H9 (cell line): ENCODE measurements at places on chromosomes 1 and 21. TPM values are rescaled to one million over a fixed set of nuclear protein-coding genes. Genes with fewer than 3 reads are reported as not detected.
A peak's percentile ranks its signal among the peaks of the same experiment; 100 is the strongest.

DNA sequence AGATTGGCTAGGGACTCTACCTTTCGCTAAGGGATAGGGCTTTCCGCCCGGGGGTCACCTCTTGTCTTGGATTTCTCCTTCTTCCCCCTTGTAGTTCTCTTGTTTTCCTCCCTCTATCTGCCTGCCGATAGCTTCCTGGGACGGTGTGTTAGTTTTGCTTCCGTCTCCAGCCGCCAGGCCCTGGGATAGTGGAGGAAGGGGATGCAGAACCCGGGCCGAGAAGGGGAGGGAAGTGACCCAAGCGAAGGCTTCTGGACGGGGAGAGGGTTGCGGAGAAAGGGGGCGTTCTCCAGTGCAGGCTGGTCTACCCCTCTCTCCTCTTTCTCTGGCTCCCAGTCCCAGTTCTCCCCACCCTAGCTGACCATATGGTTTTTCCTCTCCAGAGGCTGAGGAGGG, 871 bp downstream of the TUFT1 start:
- peak; percentile 55 for DNase-seq

GRCh38 chr21:38986406-38986805, 180.7 kb downstream of the ETS2 start:
- DNase-seq = no peak

DNA sequence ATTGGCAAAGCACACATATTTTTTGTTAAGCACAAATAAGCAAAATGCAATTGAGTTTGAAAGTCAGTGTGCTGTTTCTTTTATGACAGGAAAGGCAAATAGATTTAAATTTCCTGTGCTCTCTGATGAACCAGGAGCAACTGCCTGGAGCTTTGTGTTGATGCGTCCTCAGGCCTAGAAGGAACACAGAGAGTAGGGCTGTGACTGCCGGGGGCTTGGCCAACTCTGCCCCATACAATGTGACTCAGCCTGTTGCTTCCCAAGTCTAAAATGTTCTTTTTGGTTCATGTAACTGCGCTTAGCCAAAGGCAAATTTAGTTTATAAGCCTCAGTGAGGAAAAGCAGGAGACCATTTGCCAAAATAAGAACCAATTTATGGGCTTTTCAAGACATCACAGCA, 37.5 kb downstream of the TOR1AIP2 start:
- DNase-seq = no peak

DNA sequence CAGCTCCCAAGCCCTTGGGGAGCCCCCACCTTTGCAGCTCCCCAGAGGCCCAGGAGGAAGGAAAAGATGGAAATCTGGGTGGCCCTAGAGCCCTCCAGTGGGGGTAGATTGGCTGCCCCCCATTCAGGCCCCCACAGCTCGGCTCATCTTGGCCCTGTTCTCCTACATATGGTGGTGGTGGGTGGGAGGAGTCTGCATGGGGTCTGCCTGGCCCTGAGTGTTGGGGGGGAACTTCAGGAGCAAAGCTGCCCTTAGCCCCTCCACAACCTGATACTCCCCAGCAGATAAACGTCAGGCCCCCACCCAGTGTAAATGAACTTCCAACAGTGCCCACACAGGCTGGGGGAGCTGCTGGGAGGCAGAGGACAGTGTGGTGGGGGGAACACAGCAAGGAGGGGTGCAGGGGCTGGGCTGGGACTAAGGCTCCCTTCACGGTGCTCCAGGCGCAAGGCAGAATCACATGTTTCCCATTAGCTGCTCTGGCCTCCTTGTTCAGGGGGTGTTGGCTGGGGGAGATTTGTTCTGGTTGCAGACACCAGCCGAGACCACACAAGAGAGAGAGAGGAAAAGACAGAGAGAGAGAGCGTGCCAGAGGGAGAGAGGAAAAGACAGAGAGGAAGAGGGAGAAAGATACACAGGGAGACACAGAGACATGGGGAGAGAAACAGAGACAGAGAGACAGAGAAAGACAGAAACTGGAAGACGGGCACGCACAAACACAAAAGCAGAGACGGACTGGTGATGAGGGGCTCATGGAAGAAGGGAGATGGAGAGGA, 42.6 kb downstream of the AHDC1 start:
- no peak for DNase-seq

GRCh38 chr1:214028649-214029406, 41.1 kb downstream of the PROX1 start:
- DNase-seq = no peak

- no peak for DNase-seq
Observed at GRCh38 chr1:76715474-76715873, 151.8 kb upstream of the ST6GALNAC5 start.

DNA sequence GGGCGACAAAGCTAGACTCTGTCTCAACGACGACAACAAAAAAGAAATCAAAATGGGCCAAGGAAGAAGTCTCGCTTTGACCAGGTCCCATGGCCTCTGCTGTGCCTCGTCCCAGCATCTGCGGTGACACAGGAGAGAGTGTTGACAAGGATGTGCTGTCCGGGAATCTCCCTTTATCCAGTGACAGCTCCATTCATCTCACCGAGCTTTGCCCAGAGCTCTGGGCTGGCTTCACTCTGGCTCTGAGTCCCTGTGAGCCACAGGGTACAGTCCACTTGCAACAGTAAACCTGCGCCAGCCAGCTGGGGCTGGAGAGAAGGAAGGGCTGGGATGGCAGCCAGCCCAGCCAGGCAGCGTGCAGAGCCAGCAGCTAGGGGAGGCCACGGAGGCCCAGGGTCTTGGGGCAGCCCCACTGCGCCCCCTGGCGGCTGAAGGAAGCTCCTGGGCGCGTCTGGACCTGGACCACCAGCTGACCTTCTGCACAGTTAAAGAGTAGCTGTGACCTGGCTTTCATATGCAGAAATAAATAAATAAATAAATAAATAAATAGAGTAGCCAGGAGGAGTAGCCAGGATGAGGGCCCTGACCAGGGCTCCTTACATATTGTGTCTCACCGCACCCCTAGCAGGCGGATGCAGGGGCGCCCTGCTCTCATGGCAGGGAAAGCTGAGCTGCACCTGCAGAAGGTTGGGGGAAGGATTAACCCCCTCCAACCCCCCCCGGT, 29.7 kb downstream of the ENO1 start:
- DNase-seq = peak; percentile 90

- peak; percentile 62 for DNase-seq
Observed at GRCh38 chr1:9689971-9690381, 38.4 kb downstream of the PIK3CD start.

GRCh38 chr21:35149698-35150097, 100.6 kb upstream of the RUNX1 start:
- DNase-seq = no peak

- peak; percentile 53 for DNase-seq
Observed at GRCh38 chr1:154867064-154867825, 2.8 kb downstream of the KCNN3 start.

DNA sequence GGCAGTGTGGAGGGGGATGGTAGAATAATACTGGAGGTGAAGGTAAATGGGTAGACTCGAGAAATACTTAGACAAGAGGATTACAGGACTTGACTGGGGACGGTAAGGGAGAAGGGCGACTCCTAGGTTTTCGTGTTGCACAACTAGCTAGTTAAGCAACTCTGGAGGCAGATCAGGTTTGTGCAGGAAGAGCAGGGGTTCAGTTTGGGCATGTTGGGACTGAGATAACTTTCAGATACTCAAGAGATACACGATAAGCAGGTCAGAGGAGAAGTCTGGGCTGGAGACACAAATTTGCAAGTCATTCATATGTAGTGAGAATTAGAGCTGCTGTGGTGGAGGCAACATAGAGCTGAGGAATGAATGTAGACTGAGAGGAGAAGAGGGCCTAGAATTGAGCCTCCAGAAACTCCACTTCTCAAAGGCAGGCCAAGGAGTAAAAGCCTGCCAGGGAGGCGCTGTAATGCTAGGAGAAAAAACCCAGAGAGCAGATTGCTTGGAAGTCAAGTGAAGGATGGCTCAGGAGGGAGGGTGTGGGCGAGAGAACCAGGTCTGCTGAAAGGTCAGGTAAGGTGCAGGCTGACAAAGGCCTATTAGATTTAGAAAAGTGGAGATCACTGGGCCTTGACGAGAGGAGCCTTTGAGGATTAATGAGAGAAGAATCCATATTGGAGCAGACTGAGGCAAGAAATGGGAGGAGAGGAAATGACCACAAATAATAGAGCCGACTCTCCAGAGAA, 20.8 kb downstream of the MAB21L3 start:
- no peak for DNase-seq

DNA sequence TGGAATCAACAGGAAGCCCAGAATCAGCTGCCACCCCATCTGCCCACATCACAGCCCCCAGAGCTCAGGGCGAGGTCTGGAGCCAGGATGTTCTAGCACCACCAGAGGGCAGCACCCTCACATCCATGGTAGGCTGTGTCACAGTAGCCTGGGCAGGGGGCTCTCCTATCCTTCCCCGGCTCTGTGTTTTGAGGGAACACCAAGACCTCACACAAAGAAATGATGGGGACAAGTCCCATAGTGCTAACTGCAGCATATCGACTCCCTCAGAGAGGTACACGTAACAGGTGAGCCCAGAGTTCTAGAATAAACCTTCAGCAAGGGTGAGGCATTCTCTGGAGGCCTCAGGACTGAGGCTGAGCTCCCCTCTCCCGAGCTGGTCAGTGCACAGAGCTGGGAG, 2.3 kb upstream of the KCNC4 start:
- peak; percentile 86 for DNase-seq

- peak; percentile 32 for DNase-seq
Observed at GRCh38 chr1:55067022-55067778, 27.9 kb downstream of the PCSK9 start.

DNA sequence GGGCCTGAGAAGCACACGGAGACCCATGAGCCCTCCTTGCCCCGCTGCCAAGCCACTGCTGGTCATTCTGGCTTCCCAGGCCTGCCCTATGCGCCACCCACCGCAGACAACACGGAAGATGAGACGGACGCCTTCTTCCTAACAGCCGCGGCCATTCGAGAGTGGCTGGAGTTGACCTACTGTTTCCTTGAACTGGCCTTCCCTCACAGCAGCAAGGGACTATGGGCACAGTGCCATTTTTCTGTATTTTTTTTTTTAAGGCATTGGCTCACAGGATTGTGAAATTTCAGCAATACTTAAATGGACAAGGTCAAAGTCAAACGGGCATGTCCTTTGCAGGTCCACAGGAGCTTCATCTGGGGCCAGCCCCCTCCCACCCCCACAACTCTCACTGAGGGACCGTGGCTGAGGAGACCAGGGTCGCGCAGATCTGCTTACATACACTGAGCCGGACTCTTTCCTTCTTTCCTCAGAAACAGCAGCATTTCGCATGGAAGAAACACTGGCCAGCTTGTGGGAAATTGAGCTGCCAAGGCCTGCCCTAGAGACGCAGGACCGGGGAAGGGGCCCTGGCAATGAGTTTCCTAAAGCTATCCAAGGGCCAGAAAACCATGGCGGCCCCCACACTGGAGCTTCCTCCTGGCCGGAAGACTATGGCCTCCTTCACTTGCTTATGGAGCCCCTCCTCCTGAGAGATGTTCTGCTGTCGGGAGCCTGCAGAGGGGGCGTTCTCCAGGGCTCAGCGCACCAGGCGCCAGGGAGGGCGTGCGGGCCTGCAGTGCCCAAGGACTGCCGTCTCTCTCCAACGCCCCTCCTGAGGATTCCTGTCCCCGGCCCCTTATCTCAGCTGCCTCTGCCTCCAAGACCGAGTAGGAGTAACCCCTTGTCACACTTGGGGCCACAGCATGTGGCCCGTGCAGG, 98.9 kb downstream of the PGBD5 start:
- peak; percentile 50 for DNase-seq

DNA sequence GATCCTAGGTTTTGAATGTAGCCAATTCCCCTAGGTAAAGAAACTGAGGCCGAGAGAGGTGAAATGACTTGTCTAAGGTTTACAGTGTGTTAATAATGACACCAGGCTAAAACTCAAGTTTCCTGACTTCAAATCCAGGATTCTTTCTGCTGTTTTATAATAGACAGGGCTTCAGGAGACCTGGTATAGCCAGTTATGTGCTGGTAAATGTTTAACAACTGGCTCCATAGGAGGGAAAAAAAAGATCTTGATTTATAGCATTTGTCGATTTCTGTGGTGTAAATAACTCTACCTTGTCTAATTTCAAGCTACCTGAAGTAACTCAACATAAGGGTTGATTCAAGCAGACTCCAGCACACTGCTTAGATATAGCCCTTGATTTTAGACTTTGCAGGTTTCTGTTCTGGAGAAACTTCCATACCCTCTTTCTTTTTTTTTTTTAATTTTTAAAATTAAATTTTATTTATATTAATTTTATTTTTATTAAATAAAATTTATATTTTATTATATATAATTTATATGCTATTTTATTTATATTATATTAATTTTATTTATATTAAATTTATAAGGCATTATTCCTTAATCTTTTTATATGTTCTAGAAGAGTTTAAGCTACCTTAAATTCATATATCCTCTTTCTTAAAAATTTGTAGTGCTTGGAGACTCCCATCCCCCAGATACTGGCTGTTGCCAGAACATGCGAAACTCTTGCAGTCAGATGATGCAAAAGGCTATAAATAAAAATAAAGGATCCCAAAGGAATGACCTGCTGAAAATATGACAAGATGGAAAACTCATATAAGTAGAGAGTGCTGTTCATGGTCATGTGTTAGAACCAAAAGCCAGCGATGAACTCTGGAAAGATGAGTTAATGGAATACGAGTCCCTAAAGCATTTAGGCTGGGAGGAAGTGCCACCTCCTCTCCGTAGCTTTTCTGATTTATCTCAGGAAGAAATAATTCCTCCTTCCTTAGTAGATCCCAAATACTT, 35.4 kb upstream of the SRSF10 start:
- no peak for DNase-seq

GRCh38 chr1:966704-967300, 520 bp downstream of the PLEKHN1 start:
- DNase-seq = peak; percentile 76

GRCh38 chr1:184068354-184068753, 16.8 kb downstream of the TSEN15 start:
- DNase-seq = no peak

GRCh38 chr1:154791292-154792166, 78.6 kb downstream of the KCNN3 start:
- DNase-seq = no peak

ATP1A2 gene
- 3.0 and 4.6 TPM in 2 replicates for total RNA-seq

OR2W3 gene
- 0.24 TPM in 1 of 2 replicates, not detected in the other for total RNA-seq

KCNAB2 gene
- total RNA-seq = 7.8 and 8.3 TPM in 2 replicates

CELA2B gene
- total RNA-seq = not detected in 2 replicates
